ENCODE measurements at places on chromosomes 7 and 10.
A peak's percentile ranks its signal among the peaks of the same experiment; 100 is the strongest.

DNA sequence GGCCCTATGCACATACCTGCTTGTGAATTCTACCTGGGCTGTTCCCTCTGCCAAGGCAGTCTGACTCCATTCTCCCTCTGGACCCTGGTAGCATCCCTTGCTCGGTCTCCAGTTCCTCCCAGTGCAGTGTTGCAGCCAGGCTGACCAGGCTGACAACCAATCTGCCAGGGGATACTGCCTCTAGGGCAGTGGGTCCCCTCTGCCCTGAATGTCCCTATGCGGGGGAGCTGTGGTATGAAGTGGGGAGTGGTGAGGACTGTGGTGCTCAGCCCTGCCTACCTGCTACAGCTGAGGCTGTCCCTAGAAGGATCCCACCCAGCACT, 48.0 kb upstream of the CAMK2B start:
- DNase-seq, result no peak

- no peak for DNase-seq
These were observed 126.3 kb downstream of the CACNA2D1 start for GRCh38 chr7:82317257-82317721.

DNA sequence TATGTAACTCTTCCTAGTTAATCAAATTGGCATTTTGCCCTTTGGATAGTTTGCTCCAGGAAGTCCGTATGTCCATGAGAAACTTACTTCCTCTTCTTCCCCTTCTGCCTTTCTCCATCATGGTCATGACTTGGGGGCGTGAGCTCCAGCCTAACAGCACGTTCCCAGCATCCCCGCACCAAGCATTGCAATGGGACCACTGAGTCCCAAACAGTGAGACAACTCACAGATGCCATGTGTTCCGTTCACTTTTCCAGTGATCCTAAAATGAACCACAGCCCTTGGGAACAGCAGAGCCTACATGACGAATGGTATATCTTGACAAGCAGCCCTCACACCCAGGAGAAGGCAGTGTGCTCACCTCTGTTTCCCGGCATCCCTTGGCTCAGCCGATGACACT, 10.7 kb downstream of the BTBD16 start:
- no peak for DNase-seq

DNA sequence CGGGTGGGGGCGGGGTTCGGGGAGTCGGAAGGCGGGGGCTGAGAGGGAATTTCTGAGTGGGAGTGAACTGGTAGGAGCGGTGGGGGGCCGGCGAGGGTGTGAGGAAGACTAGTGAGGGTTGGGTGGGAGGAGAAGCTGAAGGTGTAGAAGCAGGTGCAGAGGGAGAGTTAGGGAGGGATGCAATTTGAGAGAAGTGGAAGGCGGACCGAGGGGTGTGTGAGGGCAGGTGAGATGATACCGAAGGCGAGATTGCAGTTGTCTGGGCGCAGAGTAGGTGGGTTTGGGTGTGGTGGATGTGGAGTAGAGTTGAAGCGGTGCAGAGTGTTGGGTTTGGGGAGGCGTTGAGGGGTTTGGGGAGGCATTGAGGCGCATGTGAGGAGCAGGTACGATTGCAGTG, 643 bp downstream of the KAT6B start:
- no peak for DNase-seq

DNA sequence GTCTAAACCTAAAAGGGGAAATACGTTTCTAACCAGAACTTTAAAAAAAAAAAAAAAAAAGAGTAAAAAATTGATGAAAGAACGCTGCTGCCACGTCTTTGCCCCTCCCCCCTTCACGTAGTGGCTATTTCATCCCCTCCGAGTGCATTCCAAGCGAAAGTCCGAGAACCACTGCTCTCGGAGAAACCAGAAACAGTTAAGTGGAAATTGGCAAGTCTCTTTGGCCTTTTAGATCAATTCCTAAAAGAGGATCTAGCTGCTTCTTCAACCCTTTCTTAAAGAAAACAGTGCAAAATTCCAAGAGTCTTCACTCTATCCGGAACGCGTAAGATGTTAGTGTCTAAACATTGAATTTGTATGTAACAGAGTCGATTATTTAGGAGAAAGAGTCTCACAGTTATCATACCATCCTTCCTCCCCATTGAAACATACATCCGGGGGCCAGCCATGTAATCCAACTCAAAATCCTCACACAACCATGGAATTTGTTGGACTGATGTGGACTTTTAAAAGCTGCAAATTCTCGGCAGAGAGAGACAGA, 1.1 kb downstream of the P4HA1 start:
- DNase-seq, result peak; percentile 74

DNA sequence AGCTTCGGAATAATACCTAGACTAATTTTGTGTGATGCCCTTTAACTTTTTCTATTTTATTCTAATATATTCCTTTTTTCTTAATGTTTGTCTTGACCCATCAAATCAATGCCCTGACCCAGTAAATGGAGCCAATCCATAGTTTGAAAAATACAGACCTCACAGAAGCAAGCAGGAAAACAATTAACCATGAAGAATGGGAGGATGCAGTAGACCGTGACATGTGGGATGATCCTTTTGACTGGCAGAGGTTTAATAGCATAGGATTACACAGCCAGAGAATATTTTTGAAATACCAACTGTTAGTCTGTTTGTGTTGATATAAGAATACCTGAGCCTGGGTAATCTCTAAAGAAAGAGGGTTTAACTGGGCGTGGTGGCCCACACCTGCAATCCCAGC, 142.6 kb upstream of the NEBL start:
- DNase-seq, result no peak

DNA sequence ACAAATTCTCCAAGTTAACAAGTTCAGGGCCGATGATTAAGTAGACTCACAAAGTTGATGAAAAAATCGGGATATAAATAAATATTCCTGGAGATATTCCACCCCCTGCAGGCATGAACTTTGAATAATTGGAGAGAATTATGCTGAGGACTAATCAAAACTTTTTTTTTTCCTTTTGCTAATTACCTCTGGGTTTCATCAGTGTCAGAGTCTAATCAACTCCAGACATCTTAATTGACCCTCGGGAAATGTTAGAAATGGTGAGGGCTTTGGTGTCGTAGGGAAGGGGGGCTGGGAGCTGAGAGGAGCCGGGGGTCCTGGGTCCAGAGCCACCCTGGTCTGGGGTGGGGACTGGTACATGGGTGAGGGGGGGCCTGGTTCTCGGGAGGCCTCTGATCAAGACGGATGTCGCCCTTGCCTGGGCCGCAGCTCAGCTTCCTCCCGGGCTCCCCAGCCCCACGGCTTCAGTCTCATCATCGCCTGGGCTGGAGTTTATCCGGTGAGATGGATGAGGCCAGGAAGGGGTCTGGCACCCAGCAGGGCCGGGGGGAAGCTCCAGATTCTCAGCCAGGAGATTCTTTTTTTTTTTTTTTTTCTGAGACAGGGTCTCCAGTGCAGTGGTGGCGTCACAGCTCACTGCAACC, 30.4 kb upstream of the ELFN1 start:
- DNase-seq, result no peak

GRCh38 chr10:76257816-76258215, 826.4 kb downstream of the LRMDA start:
- no peak for DNase-seq

DNA sequence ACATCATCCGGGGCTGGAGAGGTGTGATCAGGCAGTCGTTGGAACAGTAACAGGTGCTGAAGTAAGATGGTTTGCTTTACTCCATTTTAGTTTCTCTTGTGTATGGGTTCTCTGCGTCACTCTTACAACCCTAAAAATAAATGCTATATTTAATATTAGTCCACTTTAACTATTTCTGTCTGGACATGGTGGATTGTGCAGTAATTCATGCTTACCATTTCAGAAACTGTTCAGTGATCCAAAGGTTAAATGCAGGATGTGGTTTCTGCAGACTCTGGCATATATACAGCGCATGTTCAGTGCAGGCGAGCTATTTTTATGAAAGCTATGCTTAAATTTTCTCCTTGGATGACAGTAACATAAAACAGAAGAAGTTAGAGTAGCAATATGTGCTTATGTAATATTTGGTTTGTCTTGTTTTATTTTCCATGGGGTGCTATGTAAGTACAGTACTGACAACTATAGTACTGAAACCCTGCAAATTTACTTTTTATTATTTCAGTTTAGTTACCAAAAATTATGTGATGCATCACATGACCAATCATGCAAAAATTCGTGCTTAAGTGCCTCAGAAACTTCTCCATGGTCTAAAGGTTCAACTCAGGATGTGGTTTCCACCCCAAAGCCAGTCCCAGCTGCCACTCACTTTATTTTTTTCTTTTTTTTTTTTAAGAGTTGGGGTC, 46.6 kb upstream of the GRID1 start:
- DNase-seq, result peak; percentile 83

GRCh38 chr7:102432442-102433218, 745 bp upstream of the ORAI2 start:
- peak; percentile 87 for DNase-seq

- peak; percentile 67 for DNase-seq
These were observed 14.0 kb upstream of the PTTG1IP2 start for GRCh38 chr7:90455163-90456030.

- DNase-seq, result no peak
These were observed 313.1 kb upstream of the SMIM30 start for GRCh38 chr7:113431406-113431805.

GRCh38 chr10:86283466-86284287, 82.9 kb downstream of the GRID1 start:
- DNase-seq, result no peak

DNA sequence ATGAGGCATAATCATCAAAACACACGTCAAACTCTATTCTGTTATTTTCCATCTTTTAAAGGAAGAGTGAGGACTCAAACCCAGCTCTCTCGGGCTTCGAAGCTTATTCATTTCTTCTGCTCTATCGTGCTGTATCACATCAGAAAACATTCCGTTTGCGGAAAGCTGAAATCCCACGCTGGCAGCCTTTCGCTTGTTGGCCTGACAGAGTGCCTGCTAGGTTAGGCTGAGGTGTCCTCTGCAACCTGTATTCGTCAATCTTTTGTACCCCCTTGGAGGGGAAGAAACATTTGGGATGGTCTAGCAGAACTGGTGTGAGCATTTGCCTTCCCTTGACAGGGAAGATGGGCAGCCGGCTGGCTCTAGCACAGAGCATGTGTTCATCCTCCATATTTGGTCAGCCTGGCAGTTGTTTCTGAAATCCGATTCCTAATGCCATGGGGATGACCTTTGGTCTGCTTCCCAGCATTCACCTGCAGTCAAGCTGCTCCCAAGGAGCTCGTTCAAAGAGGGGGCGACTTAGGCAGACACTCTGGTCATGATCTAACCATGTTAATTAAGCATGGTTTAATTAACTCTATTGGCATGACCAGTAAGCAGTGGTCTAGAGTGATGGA, 55.2 kb downstream of the TACC2 start:
- DNase-seq, result no peak

DNA sequence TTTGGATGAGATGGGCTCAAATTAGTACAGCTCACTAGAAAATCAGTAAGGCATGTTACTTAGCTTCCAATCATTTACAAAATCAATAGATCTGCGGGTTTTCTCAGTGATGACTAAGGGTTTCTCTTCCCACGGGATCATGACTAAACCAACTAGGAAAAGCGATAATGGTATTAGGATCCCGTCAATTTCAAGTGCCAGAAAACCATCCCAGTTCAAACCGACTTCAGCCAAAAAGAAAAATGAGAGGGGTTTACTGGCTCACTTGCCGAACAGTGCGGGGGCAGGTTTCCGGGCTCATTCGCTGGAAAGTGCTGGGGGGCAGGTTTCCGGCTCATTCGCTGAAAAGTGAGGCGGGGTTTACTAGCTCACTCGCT, 62.1 kb upstream of the LYZL2 start:
- no peak for DNase-seq

DNA sequence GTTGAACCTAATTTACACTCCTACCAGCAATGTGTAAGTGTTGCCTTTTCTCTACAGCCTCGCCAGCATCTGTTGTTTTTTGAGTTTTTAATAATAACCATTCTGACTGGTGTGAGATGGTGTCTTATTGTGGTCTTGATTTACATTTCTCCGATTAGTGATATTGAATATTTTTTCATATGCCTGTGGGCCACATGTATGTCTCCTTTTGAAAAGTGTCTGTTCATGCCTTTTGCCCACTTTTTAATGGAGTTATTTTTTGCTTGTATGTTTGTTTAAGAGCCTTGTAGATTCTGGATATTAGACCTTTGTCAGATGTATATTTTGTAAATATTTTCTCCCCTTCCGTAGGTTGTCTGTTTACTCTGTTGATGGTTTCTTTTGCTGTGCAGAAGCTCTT, 195.3 kb downstream of the DNAJB6 start:
- DNase-seq, result no peak

GRCh38 chr7:91567081-91568012, 303.1 kb downstream of the FZD1 start:
- DNase-seq, result no peak

- no peak for DNase-seq
These were observed 26.7 kb downstream of the YWHAG start for GRCh38 chr7:76332078-76332477.

GRCh38 chr7:116265881-116266280, 55.5 kb downstream of the TES start:
- no peak for DNase-seq

- no peak for DNase-seq
These were observed 242.9 kb upstream of the CXCL12 start for GRCh38 chr10:44627591-44628354.

GRCh38 chr7:99792967-99793366, 9.0 kb upstream of the CYP3A4 start:
- DNase-seq, result no peak

GRCh38 chr10:43284341-43284910, 17.6 kb upstream of the RASGEF1A start:
- DNase-seq, result no peak

DNA sequence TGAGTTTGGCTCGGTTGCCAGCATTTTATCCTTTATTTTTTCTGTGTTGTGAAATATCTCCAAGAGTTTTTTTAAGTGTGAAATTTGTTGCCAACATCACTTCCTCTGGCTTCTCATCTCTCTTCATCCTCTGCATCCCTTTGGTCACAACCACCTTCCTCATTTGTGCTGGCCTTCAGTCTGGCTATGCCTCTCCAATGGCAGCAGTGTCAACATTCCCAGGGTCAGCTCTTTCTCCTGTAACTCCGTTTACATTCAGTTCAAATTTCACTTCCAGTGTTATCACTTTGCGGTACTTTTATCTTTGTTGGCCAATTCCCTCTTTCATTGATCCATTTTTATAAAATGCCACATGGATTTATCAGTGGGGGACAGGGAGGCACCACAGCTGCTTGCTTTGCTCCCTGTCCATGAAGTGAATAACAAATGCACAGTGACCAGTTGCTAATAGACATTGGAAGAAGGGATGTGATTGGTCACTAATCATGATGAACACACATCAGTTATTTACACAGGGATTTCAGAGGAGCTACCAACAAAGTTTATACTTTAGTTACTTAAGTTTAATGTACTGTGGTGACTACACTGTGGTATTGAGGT, 311.4 kb upstream of the LRGUK start:
- no peak for DNase-seq

DNA sequence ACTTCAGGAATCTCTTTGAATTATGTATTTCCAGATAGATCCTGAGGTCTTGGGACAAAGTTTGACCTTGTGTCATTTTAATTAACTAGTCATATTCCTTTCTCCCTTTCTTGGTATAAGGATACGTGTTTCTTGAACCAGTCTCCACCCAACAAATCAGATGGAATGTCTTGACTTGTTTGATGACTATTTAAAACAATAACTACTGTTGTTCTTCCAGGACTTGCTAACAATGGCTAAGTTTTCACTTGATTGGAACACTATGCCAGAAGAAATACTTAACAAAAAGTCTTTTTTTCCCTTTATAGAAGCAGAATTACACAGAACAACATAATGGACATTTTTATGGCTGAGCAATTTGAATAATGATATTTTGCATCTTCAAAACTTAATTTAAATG, 43.0 kb upstream of the WIPF3 start:
- DNase-seq, result no peak
